ENCODE measurements at places on chromosomes 12 and 14. TPM values are rescaled to one million over a fixed set of nuclear protein-coding genes. Genes with fewer than 3 reads are reported as not detected.

DNA sequence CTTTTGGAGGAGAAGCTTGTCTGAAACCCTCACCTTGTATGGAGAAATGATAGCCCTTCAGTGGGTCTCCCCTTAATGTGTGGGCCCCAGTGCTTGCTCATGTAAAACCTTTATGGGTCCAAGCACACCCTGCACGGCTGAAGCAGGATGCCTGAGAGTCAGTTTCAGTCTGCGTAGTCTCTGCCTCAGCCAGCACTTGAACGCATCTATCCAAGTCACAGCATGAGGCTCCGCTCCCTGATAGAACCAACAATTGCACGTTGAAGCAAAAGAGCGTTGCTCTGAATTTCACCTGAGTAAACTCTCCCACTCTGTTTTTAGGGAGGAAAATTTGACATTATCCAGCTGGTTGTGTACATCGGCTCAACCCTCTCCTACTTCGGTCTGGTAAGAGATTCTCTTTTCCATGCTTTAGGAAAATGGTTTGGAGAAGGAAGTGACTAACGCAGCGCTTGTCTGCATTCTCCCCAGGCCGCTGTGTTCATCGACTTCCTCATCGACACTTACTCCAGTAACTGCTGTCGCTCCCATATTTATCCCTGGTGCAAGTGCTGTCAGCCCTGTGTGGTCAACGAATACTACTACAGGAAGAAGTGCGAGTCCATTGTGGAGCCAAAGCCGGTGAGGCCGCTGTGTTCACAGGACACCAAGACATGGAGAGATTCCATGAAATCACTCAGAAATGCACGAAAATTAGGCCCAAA is 33.0 kb upstream of the P2RX4 start:
- DNase-seq: no peak

- no peak for DNase-seq
These were observed 17.1 kb downstream of the POU6F1 start for GRCh38 chr12:51200806-51201205.

- no peak for DNase-seq
These were observed 8.0 kb downstream of the GLIPR1 start for GRCh38 chr12:75488553-75488952.

- DNase-seq: no peak
These were observed 207.5 kb downstream of the PAX9 start for GRCh38 chr14:36869125-36869524.

GRCh38 chr12:26795910-26796309 is 37.1 kb downstream of the ITPR2 start:
- no peak for DNase-seq

TMTC2 gene
- 15.4 TPM for total RNA-seq

AMIGO2 gene
- 10.7 TPM for total RNA-seq

All from progenitor cell of endocrine pancreas (in vitro differentiated cells).